ENCODE measurements at places on chromosomes 5 and 9.

- DNase-seq: no peak
Observed at GRCh38 chr5:157915638-157916037, 56.7 kb upstream of the CLINT1 start.

DNA sequence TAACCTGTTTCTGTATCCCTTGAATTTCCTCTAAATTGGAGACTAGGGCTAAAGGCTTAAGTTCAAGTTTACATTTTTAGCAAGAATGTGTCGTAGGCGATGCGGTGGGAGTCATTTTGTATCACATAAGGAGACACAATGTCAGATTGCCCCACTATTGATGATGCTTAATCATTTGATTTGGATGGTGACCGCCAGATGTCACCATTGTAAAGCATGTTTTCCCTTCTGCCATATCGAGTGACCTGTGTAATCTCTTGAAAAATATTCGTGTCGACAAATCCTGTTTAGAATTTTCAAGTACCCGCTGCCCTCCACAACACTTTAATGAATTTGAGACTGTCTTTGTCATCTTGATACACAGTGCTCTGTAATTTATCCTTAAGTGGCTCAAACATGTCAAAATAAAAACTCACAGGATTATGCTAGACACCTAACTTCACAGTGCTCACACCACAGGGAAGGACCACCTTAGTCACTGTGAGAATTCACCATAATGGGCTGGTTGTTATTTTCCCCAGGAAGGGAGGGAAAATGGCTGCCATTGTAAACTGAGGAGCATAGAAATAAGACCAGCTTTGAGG, 34.5 kb upstream of the SLC46A2 start:
- no peak for DNase-seq

GRCh38 chr5:160280384-160281095, 31.8 kb downstream of the CCNJL start:
- no peak for DNase-seq

- no peak for DNase-seq
Observed at GRCh38 chr5:43101491-43101890, 19.2 kb upstream of the ZNF131 start.

DNA sequence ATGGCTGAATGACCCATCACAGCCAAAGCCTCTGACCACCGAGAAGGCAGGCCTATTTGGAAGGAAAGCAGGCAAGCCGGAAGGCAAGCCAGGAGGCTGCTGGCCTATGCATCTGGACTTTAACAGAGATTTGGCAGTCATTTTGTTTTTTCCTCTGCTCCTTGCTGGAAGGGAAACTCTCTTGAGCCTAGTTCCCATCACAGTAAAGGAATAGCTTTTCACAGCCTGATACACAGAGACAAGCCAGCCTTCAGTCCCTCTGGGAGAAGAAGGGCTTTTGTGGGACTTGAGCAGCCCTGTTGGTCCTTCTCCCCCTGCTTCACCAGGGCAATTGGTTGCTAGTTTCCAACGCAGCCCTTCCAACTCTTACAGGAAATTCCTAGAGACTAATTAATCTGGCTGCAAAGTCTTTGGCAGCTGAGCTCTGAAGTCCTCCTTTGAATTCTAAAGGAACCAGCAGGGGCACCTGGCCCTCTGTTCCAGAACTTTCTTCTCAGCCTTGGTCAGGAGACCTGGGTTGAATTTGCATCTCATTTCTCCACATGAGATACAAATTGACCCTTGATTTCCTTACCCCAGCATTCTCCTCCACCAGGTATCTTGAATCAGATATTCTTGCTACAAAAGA, 157.3 kb upstream of the EPB41L4A start:
- DNase-seq: no peak

GRCh38 chr5:25713259-25713658, 1068.5 kb upstream of the CDH10 start:
- DNase-seq: no peak

DNA sequence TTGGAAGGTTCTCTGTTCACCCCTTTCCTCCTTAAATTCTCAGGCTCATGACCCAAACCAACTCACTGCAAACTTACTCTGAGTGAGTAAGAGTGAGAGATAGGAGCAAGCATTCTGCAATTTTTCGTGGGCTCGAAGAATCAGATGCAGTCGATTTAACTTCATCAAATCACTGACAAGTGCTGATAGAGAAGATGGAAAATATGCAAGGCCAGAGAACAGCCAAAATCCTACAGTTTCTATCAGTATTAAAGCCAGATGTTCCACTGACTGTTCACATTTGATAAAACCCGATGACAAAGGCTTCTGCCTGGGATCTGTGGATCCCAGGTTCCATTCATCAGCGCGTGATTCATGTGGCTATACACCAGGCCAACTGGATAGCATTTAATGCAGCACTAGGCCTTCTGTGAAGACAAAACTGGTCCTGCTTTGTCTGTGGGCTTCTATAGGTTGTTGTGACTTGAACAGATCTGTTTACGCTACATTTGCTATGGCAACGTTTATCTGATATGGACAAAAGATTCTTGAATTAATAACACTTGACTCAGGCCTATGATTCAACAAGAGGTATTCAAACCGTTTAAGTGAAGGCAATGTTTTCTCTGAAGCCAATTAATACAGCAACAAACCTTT, 251.2 kb downstream of the NFIB start:
- no peak for DNase-seq

GRCh38 chr5:107302441-107302840, 368.3 kb downstream of the EFNA5 start:
- DNase-seq: no peak

DNA sequence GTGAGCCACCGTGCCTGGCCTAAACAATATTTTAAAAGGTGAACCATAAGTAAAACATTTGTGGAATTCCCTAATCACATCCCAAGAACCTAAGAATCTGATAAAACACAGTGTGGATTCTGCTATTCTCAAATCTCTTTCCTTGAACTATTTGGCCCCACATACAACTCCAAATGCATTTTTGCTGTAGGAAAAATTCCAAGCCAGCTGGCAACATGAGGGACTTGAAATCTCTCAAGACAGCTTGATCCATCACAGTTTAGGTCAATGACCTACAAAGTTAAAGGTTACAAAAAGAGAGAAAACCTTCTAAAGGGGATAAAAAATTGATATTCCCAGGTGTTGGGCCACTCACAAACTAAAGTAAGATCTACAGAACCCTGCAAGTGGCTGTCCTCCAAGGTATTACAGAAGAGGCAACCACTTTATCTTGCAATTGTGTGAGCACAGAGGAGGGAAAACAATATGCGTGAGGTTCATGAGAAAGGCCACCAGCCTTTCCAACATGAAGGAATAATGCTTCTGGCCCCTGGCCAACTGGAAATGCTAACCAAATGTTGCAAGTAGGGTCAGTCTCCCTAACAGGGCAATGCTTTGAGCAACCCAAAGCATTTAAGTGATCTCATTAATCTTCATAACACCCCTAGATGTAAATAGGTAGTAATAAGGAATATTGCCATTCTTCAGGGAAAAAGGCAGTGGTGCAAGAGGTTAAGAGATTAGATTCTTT, 221.4 kb downstream of the SEMA5A start:
- DNase-seq: no peak

DNA sequence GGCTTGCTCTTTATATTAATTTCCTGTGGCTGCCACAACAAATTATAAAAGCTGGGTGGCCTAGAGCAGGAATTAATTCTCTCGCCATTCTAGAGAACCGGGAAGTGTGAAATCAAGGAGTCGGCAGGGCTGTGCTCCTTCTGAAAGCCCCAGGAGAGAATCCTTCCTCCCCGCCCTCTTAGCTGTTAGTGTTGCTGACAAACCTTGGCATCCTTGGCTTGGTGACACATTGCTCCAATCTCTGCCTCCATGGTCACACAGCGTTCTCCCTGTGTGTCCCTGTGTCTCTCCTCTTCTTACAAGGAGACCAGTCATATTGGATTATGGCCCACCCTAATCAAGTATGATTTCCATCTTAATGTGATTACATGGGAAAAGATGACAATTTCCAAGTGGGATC, 55.9 kb upstream of the NEURL1B start:
- no peak for DNase-seq

DNA sequence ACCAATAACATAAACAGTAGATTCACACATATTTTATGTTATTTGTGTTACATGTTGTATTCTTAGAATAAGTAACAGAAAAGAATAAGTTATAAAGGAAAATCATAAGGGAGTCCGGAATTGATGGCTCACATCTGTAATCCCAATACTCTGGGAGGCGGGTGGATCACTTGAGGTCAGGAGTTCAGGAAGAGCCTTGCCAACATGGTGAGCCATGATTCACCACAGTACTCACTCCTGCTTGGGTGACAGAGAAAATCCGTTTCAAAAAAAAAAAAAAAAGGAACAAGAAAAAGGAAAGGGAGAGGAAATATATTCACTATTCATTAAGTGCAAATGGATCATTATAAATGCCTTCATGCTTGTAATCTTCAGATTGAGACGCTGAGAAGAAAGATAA, 533.3 kb upstream of the CDH9 start:
- DNase-seq: no peak

GRCh38 chr9:132730054-132731033, 60.1 kb downstream of the GTF3C4 start:
- no peak for DNase-seq

GRCh38 chr5:107565791-107566767, 104.7 kb downstream of the EFNA5 start:
- no peak for DNase-seq

- no peak for DNase-seq
Observed at GRCh38 chr5:122322801-122323548, 10.9 kb downstream of the SNCAIP start.

GRCh38 chr9:118624608-118625007, 744.6 kb downstream of the BRINP1 start:
- DNase-seq: no peak

DNA sequence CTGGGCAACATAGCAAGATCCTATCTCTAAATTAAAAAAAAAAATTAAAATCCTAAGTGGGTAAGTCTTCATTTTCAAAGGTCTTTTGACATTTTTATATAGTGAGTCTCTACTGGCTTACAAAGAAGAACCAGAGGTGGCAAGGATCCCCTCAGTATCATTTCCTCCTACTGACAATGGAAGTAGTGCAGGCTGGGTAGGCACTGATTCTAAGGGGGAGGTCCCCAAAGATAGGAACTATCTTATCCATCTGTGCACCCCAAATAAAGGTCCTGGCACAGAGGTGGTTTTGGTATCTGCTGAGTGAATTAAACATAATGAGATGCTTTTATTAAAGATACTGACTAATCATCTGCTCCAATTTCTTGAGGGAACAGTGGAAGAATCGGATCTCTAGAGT, 4.2 kb downstream of the FAM193B start:
- no peak for DNase-seq

DNA sequence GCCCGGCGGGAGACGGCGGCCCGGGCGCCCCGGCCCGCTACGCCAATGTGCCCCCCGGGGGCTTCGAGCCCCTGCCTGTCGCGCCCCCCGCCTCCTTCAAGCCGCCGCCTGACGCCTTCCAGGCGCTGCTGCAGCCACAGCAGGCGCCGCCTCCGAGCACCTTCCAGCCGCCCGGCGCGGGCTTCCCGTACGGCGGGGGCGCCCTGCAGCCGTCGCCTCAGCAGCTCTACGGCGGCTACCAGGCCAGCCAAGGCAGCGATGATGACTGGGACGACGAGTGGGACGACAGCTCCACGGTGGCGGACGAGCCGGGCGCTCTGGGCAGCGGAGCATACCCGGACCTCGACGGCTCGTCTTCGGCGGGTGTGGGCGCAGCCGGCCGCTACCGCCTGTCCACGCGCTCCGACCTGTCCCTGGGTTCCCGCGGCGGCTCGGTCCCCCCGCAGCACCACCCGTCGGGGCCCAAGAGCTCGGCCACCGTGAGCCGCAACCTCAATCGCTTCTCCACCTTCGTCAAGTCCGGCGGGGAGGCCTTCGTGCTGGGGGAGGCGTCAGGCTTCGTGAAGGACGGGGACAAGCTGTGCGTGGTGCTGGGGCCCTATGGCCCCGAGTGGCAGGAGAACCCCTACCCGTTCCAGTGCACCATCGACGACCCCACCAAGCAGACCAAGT, 723 bp downstream of the SNX18 start:
- DNase-seq: peak; percentile 23

DNA sequence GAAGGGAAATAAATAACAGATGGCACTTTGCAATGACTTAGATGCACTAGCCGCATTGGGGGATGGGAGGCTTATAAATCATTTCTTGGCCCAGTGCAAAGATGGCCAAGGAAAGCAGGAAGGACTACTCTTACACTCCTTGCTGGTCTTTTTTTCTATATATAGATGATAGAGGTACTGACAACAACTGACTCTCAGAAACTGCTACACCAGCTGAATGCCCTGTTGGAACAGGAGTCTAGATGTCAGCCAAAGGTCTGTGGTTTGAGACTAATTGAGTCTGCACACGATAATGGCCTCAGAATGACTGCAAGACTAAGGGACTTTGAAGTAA, 1.7 kb downstream of the CCNG1 start:
- no peak for DNase-seq

GRCh38 chr9:134442486-134443173, 116.4 kb downstream of the RXRA start:
- DNase-seq: no peak

All from GOT3 (cell line).